ENCODE measurements at places on chromosomes 6 and 20.

DNA sequence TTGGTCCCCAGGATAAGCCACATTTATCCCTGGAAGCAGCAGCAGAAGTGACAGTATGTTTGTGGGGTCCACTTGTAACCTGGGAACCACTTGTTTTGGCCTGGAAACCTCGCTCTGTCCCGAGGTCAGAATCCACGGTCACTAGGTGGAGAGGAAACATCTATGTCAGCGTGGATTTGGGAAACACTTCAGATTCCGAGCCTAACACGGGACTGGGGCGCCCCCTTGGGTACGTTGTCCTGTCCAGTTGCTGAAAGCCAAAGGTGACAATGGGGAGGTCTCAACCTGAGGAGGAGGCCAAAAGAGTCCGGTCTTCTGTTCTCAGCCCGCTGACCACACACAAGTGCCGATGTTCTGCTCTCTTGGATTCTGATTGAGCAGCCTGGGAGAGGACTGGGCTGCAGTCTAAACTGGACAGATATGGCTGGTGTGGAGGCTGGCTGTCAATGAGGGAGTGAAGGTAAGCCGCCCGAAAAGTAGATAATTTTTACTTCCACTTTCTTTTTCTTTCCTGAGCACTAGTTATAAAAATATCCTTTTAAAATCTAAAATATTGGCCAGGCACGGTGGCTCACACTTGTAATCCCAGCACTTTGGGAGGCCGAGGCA, 4.9 kb upstream of the ZFP57 start:
- no peak for DNase-seq

- DNase-seq = no peak
These were observed 151.2 kb downstream of the ANKRD60 start for GRCh38 chr20:58077282-58077681.

DNA sequence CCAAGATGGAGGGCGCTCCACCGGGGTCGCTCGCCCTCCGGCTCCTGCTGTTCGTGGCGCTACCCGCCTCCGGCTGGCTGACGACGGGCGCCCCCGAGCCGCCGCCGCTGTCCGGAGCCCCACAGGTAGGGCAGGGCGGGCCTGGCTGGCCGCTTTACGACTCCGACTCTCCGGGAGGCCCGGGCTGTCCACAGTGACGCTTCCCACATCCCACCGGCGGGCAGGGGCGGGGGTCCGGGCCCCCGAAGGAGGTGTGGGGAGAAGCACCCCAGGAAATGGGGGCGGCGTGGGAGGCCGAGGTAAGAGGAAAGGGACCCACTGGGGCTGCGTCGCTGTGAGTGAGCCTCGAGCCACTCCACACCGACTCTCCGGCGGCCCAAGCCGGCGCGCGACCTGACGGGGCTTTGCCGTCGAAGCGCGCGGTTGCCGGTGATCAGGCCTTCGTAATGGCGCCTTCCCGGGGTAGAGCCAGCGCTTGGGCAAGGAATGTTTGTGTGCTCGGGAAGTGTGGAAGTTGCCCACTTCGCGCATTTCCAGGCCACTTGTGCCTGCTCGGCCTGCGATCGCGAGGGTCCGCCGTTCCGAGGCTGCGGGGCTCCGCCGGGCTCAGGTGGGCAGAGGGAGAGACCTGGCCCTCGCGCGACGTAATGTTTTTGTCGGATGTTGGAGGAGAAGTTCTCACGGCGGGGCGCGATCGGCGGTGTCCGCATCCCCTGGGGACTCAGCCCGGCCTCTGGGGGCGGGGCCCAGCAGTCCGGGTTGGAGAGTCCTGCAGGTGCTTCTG, 427 bp downstream of the GINM1 start:
- DNase-seq = peak; percentile 26

GRCh38 chr6:162315291-162315690, 412.3 kb downstream of the PRKN start:
- DNase-seq = no peak

DNA sequence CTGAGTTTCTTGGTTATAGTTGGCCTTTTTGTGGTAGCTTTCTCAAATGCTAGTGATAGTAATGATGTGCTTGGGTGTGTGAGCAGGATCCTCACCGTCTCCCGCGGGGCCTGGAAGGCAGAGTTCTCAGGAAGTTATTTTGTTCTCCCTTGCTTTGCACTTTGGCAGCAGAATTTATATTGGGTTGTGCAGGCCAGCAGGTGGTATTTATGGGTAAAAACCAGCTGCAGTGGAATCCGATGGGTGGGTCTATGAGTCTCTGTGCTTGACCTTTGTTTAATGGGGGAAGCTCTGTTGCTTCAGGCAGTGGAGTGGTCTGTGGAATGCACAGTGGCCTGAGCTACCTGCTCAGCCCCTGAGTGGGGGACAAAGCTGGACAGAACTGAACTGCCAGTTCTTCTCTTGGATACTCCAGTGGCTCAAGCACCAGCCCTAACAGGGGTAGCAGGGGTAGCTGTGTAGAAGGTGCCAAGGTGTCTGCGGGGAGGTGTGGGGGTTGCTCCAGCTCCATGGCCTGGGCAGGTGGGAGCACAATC, 27.3 kb downstream of the IGF2R start:
- no peak for DNase-seq

DNA sequence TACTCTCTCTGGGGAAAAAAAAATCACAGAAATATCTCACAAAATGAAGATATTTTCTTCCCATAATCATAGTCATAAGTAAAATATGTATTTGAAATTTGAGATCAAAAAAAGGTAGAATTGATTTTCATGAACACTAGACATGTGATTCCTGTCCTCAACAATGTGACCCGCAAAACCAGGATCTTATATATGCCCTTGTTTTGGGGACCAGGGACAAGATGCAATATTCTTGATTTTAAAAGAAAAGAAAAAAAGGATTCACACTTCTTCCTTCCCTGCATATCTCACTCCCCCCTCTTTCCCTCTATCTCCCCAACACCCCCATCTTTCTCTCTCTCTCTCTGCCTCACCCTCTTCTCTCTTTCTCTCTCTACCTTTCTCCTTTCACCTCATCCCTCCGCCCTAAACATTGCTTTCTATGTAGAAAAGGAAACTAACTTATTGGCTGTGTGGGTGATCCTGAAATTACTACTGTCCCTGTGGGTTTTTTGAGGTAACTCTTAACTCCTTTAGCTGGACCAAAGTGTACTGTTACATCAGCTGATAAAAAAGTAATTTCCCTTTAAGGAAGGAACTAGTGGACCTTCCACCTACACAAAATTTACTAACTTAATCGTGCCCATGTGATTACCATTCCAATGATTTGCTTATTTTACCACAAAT, 85.6 kb downstream of the AIG1 start:
- no peak for DNase-seq

- DNase-seq = peak; percentile 17
These were observed 20.9 kb upstream of the TCP11 start for GRCh38 chr6:35161776-35162607.

GRCh38 chr20:3658019-3658715, 5.0 kb downstream of the GFRA4 start:
- DNase-seq = no peak

DNA sequence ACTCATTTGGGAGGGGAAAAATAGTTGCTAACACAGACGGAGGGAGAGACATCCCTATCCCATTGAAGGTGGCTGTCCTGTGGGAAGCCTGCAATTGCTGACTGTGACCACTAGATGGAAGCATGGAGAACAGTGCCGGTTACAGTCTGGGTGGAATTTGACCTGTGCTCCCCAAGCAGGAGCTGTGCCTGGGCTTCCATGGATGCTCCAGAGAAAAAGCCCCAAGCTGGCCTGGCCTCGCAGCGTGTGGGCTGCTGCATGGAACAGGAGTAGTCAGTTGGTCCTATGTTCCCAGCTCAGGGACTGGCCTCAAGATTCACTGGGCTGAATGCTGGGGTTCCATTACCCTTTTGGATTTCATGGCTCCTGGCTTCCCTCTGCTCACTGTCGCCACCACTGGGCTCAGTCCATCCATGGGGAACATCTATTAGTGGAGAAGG, 116.3 kb upstream of the CHD6 start:
- peak; percentile 17 for DNase-seq
